ENCODE measurements at places on chromosomes 5 and 9.

GRCh38 chr5:1416856-1417469 lies 28.3 kb downstream of the SLC6A3 start:
- no peak for DNase-seq

DNA sequence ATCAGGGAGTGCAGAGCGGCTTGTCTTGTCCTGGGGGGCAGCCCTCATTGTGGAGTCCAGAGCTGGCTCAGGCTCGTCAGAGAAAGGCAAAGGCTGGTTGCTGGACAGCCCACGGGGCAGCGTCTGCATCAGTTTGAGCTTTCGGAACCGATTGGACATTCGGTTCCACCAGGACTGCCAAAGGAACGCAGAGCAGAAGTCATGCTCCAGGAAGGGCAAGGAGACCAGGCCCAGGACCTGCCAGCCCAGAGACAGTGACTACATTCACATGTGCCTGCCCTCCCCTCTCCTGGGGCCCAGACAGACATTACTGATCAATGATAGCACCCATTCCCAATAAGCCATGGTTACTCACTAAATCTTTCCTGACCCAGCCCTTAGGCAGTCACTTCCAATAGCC lies 18.1 kb downstream of the ANKS6 start:
- no peak for DNase-seq

DNA sequence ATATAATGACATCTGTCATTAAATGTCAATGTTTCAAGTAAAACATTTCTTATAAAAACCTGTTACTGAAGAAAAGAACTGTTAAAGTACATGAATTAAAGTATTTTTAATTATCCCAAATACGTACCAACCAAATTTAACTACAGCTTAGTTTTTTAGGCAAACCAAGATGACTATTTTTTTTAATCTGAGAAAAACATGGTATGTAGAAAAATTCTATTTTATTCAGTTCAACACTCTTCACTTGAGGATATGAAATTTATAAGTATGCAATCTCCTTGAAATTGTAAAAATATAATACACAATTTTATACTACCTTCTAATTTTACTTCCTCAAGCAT lies 75.3 kb upstream of the IFNE start:
- no peak for DNase-seq

DNA sequence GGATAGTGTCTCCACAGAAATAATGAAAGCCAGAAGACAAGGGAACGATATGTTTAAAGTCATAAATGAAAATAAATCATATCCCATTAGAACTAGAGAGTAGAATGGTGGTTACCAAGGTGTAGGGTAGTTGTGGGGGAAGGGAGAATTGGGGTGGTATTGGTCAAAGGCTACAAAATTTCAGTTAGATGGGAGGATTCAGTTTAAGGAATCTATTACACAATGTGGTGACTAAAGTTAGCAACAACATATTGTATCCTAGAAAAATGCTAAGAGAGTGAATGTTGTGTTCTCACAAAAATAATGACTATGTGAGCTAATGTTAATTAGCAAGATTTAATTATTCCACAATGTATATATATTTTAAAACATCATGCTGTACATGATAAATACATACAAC lies 27.8 kb upstream of the LARP1 start:
- DNase-seq = no peak

All from AG09309 (cell line).